ENCODE measurements at places on chromosomes 5 and 9.
A peak's percentile ranks its signal among the peaks of the same experiment; 100 is the strongest.

DNA sequence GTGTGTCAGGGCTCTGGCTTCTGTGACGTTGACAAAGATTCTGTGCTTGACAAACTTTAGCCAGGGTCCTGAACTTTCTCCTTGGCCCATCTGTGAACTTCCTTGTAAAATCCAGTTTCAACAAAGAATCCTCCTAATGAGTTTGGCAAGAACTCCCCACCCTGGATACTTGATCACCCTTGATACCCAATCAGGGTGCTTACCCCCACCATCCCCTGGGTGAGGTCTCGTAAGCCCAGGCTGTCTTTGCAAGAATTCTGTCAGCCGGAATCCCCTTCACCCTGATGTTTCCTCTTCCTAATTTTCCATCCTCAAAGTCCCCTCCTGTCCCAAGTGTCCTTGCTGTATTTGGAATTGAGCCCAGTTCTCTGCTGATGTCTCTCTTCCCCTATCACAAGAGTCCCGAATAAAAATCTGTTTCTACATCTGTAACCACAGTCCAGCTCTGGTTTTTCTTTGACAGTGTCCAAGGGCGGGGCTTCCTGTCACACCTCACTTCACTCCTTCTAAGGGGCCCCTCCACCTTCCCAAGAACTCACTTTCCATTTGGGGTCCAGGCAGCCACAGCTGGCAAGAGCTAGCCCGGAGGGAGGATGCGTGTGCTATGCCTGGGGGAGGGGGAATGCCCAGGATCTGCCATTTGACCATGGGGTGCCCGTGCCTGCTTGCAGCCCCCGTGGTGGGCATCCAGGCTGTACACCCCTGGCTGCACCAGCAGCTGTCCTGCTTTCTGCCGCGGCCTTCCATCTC, 2.7 kb upstream of the CARD19 start:
- DNase-seq = no peak

DNA sequence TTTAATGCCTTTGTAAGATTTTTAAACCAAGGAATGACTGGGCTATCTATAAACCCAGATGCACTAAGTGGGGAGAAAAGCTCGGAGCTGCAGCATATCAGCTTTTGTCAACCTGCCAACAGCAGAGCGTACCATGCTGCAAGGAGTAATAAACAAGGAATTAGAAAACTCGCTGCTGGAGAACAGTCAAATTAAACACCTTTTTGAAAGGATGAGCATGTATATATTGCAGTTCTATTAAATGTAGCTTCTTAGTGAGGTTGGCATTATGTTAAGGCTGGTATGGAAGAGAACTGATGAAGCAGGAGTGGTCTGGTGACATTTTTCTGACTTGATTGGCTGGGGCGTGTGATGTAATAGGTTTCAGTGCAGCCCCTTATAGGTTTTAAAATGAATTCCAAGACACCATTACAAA, 74.7 kb downstream of the PIK3R1 start:
- DNase-seq = no peak

- DNase-seq = no peak
These were observed 53.1 kb downstream of the ADAMTS2 start for GRCh38 chr5:179292202-179292601.

DNA sequence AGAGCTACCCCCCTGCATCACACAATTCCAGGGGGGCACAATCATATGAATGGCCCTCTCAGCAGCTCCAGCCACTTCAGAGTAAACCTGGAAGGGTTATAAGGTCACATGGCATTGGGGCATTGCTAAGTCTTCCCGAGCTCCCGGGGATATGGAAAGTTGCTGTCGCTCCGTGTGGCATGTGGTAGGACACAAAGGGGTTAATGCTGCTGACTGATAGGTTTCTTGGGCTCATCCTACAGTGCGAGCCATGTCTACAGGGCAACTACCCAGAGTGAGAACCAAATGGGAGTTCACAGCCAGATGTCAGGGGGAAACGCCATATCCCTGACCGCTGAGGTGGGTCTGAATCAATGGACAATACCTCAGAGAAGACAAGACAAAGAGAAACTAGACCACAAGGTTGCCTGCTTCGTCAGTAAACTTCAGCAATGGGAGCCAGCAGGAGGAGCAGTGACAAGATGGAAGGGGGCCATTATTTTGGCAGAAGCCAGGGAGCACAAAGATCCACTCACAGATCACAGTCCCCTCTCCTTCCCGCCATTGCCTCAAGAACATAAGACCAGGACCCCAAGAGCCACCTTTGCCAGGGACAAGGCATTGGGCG, 52.4 kb upstream of the SHISAL2B start:
- DNase-seq = no peak

- DNase-seq = no peak
These were observed 3.1 kb upstream of the EEIG1 start for GRCh38 chr9:127983847-127984289.

- DNase-seq = no peak
These were observed at the start of gene LCN2 for GRCh38 chr9:128149001-128149701. LCN2 (plus strand) TSS chr9:128149453; CDS start chr9:128149526, 73 bp downstream.

GRCh38 chr5:96199713-96200183, 233.3 kb downstream of the PCSK1 start:
- no peak for DNase-seq

GRCh38 chr9:131337131-131337848, 47.8 kb downstream of the PLPP7 start:
- DNase-seq = no peak

DNA sequence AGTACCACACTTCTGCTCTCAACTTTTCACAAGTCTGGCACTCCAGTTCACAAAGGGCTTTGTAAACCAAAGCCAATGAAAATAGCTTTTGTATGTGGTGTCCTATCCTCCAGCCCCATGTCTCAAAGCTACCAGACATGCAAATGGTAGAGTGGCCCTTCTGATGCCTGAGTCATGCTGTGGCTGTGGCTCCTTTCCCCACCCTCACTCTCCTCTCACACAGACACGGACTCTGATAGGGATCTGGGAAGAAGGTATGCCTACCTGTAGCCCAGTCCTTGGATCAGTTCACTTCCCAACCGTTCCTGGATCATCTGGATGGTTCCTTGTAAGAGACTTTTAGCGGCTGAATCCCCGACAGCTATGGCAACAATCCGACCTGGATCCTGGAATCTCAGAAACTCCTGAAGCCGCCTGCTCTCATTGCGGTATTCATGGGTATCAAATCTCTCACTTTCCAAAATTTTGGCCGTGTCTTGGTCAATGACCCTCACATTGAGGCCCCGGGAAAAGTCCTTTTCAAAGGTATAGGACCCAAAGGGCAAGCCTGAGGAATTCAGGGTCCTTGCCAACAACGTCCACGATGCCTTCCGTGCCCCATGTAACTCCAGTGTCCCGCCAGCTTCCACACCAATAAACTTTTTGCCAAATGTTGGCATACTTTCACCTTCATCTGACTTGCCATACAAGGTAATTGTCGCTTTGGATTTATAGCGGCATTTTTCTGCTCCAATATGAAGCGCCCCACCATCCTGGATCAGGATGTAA, 23.4 kb downstream of the CEMIP2 start:
- DNase-seq = no peak

DNA sequence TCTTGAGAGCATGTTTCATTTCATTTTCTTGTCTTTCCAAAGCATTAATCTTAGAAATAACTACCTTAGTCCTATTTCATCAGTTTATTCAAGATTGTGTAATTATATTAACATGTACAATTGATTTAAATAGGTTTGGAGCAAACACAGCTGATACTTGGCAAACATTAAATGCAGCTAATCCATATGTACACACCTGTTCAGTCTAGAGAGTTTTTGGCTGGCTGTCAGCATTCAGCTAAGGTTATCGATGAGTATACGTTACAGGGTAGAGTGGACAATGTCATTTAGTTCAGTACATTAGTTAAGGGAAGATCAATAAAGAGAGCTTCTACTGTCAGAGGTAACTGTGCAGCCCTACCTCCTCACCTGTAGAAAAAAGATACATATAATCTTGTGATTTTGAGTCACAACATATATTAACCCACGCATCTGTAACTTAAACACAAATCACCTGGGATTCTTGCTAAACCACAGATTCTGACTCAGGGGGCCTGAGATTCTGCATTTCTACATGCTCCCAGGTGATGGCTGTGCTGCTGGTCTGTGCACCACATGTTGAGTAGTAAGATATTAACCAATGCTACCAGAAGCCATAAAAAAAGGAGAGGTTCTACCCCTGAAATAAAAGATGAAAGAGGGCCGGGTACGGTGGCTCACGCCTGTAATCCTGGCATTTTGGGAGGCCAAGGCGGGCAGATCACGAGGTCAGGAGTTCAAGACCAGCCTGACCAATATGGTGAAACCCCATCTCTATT, 34.1 kb upstream of the PCA3 start:
- peak; percentile 37 for DNase-seq

DNA sequence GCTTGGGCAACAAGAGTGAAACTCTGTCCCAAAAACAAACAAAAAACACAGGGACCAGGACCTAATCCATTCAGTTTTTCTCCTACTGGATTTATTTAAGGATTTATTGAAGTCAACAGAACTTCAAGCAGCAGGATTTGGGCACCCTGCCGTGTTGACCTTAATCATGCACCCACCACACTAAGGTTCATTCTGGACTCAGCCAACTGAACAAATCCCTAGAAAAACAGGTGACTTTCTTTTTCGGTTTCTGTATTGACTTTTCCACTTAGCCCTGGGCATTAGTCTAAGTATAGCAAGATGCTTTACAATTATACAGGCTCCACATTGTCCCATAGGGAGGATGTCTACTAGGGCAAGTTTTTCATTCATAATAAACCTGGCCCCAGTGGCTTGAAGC, 30.0 kb downstream of the ZNF131 start:
- DNase-seq = no peak

DNA sequence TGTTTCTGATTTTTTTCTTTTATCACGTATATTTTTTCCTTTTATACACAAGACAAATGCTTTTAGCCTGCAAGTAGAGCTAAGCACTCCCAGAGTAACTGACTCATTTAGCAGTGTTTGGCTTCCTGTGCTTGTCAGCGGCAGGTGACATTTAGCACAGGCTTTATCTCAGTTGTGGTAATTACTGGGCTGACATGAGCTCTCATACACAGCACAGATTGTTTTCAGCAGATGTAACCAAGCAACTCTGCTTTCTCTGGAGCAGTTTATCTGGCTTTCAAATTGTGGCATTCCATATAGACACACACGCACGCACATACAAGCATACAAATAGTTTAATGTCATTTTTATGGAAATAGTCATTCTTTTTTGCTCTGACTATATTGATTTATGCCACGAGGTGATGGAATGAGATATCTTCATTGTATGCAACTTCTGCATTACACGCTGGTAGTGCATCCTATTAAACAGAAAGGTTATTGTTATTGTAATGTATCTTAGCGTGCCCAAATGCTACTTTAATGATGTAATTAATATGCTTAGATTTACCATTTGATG, 379.0 kb upstream of the GRAMD2B start:
- DNase-seq = peak; percentile 35

- no peak for DNase-seq
These were observed 66.9 kb downstream of the DCP2 start for GRCh38 chr5:113043491-113043931.

DNA sequence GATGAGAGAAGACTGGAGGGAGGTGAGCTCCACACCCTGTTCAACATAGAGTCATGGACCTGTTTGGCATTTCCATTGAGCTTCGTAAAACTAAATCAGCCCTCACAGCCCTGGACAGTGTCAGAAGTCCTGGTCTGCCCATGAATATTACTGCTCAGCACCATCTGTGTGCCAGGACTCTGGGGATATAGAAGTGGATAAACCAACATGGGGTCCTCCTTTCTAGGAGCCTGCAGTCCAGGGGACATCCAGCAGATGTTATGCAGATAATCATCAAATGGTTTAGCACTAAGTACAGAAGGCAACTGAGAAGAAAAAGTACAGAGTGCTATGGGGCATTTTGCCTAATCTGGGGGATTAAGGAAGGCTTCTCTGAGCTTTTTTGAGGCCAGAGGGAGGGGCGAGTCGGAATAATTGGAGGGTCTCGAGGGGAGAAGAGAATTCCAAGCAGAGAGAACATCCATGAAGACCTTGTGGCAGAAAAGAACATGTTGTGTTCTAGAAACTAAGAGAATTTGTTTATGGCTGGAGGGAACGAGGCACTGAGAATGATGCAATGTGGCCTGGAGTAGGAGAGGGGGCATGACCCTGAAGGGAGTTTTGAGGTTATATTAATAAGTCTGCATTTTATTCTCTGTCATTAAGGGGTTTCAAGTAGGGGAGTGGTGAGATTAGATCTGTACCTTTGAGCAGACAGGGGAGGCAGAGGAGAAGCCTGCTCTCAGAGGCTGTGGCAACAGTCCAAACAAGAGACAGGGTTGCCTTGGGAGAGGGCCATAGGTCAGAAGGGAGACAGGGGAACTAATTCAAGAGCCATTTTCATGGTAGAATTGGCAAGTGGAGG, 63.5 kb upstream of the SLC2A8 start:
- peak; percentile 85 for DNase-seq

DNA sequence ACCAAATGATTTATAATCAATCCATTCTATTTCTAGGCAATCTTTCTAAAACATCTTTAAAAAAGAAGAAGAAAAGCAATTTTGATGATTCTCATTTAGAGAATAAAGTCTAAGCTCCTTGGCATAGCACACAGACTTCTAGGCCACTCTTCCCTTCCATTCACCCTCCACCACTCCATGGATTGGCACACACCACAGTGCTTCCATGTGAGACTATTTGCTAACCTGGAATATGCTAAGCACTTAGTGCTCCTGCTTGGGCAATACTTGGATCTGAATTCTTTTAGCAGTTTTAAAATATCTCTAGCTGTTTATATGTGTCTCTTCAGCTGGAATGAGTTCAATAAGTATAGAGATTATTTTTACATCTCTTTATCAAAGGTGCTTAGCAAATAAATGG, 177.6 kb upstream of the FBXL7 start:
- DNase-seq = no peak

- DNase-seq = no peak
These were observed 1471.7 kb upstream of the C9orf72 start for GRCh38 chr9:29044959-29045358.

GRCh38 chr5:178227138-178227659, 5.4 kb downstream of the PHYKPL start:
- DNase-seq = no peak

DNA sequence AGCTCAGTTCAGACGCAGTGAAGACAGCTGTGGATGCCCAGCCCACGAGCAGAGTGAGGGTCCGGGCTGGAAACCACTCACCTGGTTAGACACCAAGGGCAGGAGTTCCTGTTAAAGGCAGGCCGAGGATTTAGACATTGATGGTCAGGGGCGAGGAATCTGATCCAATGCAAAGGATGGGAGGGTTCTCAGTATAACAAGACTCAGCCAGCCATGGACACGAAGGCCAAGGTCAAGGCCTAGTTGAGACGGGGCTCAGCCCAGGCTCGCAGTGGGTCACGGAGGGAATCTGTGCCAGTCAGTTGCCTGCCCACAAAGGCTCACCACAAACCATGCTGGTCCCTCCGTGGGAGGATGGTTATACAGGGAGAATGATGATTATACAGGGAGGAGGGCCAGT, 63.3 kb upstream of the FCN1 start:
- no peak for DNase-seq

DNA sequence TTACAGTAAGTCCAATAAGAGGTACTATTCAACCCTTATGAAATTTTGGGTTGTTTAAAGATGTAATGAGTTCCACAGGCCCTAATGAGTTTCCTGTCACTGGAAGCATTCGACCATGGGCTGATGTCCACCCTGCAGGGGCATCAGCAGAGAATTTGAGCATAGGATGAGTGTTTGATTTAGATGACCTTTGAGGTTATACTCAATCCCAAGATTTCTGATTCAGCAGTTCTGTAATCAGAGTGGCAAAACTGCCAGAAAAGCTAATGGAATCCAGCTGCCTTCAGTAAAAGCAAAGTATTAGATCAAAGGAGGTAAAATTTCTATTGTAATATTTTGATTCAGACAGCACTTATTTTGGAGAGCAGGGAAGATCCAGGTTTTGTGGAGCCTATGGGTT, 68.3 kb downstream of the COX7C start:
- DNase-seq = no peak
